ENCODE measurements at places on chromosomes 2 and 18.

GRCh38 chr2:70357684-70358071 lies 55.8 kb upstream of the FAM136A start:
- DNase-seq, result no peak

GRCh38 chr2:123912171-123912570 lies 112.9 kb upstream of the CNTNAP5 start:
- no peak for DNase-seq

GRCh38 chr2:241859017-241859435 lies 332 bp upstream of the PDCD1 start:
- DNase-seq, result no peak

- no peak for DNase-seq
Measured at GRCh38 chr2:194252127-194252526, 1404.9 kb upstream of the SLC39A10 start.

- no peak for DNase-seq
Measured at GRCh38 chr2:144481666-144482065, 38.3 kb downstream of the ZEB2 start.

GRCh38 chr2:191263050-191263449 lies 17.8 kb downstream of the MYO1B start:
- DNase-seq, result no peak

DNA sequence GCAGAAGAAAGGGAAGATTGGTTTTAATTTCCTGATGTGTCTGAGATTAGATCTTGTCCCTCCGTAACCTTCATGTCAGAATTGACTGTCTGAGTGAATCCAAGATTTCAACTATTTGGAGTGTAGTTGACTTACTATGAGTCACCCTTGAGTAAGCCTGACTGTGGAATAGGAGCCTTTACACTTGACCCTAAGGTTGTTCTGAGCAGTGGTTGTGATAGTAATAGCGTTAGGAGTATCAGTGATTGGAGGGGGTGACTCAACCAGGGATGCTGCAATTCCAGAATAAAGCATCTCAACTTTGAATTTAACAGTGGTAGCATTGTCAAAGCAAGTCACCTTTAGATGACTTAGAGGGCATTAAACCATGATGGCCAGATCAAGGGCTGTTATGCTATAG lies 979.5 kb upstream of the FAM98A start:
- DNase-seq, result no peak

- DNase-seq, result no peak
Measured at GRCh38 chr2:13128139-13128538, 411.4 kb downstream of the TRIB2 start.

DNA sequence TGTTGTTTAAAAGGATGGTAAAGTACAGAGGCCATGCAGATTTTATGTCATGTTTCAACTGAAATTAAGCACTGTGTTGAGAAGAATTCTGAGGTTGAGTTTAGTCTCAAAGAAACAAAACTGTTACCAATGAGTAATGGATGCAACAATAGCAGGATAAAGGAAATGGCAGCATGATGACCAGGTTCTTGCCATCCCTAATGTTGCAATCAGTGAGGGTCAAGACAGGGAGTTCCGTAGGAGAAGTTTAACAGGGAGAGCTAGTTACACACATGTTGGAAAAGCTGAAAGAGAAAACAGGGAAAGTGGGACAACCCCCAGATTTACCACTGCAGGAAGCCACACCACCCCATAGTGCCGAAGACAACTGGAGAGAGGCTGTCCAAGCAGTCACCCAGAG lies 343.8 kb upstream of the EPHA4 start:
- no peak for DNase-seq

- no peak for DNase-seq
Measured at GRCh38 chr2:182426082-182426917, 536 bp downstream of the PDE1A start.

- no peak for DNase-seq
Measured at GRCh38 chr2:229180658-229181057, 90.4 kb downstream of the PID1 start.

GRCh38 chr2:26345283-26345544 lies 729 bp upstream of the SELENOI start:
- no peak for DNase-seq

DNA sequence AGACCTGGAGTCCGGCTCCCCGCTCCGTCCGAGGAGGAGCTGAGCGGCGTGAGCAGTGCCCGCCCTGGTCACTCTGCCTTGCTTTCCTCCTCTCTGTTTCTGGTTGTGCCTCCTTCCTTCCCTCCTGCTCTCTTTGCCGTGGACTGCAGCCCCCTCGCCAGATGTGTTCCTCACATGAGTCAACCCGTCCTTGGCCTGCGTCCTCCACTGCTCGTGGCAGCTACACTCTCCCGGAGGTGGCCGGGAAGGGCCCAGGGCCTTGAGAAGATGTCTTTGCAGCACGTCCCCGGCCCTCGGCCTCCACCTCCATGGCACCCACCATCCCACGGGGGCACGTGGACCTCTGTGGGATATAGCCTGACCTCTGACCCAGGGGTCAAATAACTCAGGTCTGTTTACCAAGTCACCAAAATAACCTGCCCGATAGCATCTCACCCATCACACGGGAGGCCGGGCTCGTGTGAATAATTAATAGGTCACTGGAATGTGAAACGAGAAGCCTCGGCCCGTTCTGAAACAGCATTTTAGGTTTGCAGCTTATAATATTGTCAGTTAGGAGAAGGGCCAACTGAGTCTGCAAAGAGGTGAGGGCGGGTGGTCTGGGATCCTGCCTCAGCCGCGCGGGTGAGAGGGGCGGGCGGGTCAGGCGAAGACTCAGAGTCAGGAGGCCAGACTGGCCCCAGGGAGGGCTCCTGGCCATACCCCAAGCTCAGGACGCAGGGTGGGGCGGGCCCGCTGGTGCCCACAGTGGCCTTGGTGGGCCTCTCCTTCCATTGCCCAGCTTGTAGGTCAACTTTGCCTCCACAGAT lies 42.6 kb downstream of the NFATC1 start:
- no peak for DNase-seq

DNA sequence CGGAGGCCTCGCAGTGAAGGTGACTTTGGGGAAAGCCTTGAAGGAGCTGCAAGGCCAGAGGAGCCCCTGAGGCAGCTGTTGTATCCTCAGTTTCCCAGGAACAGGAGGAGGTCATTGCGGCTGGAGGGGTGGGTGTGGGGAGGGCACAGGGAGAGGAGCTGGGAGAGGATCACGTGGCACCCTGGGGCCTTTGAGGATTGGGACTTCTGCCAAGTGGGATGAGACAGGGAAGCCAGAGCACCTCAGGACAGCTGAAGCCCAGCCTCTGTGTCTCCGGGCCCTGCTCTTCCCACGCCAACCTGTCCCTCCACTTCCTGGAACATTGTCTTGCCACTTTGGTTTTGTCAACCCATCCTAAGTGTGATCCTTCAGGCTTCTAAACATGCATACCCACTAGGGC lies 19.4 kb upstream of the RRM2 start:
- DNase-seq, result no peak

DNA sequence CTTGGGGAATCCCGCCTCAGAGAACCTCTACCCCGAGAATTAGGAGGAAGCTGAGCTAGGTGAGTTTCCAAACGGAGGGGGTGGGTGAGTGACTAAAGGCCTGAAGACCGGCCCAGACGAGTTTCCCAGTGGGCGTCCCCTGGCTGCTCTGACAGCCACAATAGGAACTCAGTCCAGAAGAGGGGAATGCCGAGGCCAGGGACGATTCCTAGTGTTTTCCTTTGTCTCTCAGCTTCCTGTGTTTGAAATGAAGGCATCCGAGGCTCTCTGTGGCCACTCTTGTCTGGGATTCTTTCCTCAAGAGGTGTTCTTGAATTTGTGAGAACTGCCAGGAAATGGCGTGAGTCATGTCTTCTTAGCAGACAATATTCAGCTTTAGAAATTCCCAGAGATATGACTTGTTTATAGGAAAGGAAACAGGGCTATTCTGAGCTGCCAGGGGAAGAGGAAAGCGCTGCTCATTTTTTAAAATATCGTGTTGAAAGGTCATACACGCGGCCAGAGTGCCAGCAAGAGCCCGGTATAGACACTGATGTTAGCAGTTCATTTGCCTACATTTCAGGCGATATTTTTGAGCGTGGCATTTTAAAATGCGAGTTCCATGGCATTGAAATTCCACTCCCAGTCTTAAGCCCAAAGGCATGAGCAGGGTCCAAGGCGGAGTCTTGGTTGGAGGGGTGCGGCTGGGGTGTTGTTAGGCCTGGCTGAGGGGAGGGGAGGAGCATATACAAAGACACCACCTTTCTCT lies 169.1 kb upstream of the KLF7 start:
- no peak for DNase-seq

DNA sequence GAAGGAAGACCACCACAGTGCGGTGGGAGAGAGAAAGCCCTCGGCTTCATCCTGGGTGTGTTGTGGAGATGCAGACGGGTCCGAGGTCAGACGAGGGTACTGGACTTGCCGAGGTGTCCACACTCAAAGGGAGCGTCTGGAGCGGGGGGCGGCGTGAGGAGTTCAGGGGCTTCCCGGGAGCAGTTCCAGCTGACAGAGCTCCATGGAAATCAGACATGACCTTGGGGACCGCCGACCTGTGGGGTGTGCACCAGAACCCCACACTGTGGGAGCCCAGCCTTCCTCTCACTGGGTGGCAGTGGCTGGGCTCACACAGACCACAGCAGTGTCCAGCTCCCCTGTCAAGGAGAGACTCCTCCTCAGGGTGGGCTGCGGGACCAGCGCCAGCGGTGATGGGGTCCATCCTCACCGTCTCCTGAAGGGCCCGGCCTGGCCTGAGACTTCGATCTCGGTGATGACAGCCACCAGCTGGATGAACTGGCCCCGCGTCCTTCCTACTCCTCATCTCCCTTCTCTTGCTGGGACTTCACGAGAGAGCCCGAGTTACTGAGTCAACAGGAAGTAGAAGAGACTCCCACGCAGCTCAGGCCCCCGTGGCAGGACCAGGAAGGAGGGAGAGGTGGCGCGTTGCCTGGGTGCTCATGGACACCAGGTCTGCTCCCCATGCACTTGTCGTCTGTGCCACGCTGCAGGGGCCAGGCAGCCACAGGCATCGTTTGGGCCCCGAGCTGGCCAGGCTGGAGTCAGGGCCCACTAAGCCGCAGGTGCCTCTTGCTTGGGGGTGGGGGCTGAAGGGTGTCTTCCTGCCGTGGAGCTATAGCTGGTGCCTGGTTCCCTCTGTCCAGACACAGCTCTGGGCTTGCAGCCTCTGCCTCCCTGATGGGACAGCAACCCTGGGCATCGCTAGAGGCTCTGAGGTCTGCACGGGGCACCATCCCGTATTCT lies 101.9 kb upstream of the CTDP1 start:
- DNase-seq, result no peak

GRCh38 chr2:100334929-100335328 lies 12.6 kb upstream of the LONRF2 start:
- no peak for DNase-seq

DNA sequence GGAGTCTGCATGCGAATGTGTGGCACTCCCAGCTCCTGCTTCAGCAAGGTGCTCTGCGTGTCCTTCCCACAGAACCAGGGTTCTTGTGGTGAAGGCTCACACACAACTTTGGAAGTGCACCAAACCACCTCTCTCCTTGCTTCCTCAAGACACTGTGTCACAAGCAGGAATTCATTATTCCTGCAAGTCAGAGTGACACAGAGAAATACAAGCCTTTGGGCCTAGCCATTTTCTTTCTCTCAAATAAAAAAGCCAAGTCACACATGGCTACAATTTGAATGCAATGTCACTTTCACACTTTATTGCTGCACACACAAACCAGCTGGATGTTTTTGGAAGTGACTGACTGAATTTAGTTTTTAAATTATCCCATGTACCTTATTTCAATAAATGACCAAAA lies 30.1 kb upstream of the THOC1 start:
- no peak for DNase-seq

DNA sequence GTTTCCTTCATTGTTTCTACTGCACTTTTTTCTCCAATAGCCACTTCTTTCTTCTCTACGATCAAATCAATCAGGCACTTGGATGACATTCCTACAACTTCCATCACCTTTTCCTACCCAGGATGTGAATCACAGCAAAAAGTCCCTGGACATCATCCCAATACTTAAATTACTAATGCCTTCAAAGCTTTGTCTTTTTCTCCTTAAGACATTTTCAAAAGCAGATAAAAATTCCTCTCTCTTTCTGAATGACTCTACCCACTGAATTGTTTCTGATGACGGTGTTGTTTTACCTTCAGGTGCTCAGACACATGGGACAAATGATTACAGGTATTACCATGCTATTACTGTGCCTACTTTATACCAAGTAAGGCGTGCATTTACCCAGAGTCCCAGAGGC lies 500.9 kb downstream of the FBXO15 start:
- no peak for DNase-seq

DNA sequence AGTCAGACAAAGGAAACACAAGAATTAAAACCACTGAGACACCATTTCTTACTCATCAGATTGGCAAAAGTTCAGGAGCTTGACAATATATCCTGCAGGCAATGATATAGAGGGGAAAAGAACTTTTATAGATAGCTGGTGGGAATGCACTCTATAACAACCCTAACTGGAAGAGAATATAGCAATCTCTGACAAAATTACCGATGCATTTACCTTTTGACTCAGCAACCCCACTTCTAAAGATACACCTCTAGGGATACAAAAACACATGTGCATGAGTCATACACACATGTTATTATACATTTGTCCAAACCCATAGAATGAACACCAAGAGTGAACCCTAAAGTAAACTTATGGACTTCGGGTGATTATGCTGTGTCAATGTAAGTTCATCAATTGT lies 79.4 kb upstream of the SRD5A2 start:
- no peak for DNase-seq

Measured in HuH-7.5 (cell line).